ENCODE measurements at places on chromosomes 11 and 22. TPM values are rescaled to one million over a fixed set of nuclear protein-coding genes. Genes with fewer than 3 reads are reported as not detected.
A peak's percentile ranks its signal among the peaks of the same experiment; 100 is the strongest.

The C11orf86 gene
- polyA plus RNA-seq, result not detected

The SGSM1 gene
- polyA plus RNA-seq, result 0.46 TPM

The CRYAB gene
- polyA plus RNA-seq, result 0.32 TPM

The CSNK1E gene
- polyA plus RNA-seq, result 277 TPM

- DNase-seq, result no peak
Measured at GRCh38 chr22:46777609-46777970, 15.1 kb downstream of the TBC1D22A start.

DNA sequence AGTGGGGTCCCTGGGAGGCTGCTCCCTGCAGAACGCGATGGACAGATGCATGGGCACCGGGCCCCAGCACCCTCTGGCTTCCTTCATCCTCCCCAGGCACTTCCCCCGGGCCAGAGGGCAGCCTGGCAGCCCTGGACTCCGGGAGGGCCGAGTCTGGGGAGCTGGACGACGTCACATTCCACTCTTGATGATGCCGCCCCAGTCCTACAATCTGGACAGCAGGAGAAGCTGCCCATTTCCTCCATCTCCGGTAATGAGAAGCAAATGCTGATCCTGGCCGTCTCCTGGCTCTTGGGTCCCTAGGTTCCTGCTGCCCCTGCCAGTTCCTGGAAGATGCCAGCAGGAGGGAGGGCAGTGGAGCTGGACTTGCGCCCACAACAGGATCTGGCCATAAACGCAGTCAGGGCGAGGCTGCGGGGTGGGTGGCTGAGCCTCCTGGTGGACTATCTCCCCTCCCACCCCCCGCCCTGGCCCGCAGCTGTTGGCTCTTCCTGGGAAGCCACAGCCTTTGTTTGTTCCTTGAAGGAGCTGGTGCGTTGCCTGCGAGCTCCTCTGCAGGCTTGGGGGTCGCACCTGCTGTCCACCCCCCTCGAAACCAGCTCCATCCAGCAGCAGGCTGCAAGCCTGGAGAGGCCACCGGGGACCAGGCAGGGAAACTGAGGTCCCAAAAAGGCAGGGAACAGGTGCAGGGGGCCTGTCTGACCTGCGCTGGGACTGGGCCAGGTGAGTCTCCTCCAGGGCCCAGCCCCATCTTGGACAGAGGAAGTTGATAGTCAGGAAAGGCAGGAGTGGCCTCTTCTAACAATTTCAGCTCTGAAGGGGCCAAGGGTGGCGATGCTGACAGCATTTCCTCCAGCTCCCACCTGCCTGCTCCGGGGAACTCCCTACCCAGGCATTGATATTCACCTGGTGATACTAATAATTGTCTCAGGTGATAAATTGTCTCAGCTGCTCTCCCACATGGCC, 17.9 kb upstream of the MUC6 start:
- DNase-seq, result peak; percentile 6

GRCh38 chr11:125168918-125169456, 4.4 kb downstream of the PKNOX2 start:
- no peak for DNase-seq

DNA sequence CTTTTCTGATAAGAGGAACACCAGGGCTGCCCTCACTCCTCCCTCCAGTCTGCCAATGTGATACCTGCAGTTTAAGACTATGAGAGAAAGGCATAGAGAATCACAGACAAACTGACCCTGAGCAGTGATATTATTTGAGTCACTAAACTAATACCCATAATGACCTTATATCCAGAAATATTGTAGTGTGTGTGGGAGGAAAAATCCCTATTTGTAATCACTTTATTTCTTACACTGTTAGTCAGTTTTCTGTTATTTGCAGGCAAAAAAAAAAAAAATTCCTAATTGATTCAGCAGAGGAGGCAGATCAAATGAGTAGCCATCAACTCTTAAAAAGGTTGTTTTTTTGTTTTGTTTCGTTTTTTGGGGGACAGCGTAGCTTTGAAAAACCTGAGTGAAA, 82.5 kb downstream of the MAML2 start:
- no peak for DNase-seq

DNA sequence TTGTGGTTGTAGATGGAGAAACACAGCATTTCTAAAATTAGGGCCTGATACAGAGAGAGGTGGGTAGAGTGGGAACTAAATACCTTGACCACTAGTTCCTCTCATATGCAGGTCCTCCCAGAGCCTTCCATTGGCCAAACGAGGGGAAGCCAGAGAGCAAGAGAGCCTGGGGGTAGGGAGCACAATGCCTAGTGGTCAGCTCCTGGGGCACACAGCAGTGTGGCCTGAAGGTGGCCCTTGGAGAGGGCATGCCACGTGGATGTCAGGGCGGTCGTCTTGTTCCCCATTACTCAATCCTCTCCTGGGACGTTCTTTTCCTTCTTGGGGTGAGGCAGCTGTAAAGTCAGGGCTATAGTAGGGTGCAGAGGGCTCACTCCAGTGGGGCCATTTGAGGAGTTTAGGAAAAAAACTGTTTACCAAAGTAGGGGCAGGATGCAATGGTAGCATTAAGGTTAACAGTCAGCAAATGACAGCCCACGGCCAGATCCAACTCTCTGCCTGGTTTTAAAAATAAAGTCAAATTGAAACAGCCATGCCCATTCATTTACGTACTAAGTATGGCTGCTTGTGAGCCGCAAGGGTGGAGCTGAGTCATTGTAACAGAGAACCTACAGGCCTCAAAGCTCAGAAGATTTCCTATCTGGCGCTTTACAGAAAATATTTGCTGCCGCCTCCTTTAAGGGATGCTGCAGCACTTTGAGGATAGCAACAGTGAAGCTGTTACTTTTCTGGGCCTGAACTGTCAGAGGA, 7.6 kb downstream of the MYO18B start:
- DNase-seq, result no peak

- DNase-seq, result peak; percentile 38
Measured at GRCh38 chr22:27911330-27911729, 7.7 kb downstream of the PITPNB start.

- DNase-seq, result peak; percentile 22
Measured at GRCh38 chr11:44979543-44980399, 29.1 kb upstream of the TP53I11 start.

- DNase-seq, result no peak
Measured at GRCh38 chr11:68296344-68297051, 15.9 kb upstream of the LRP5 start.

- DNase-seq, result no peak
Measured at GRCh38 chr11:106333678-106334077, 256.2 kb downstream of the AASDHPPT start.
